Stimulated activated CD4-positive, alpha-beta T cell treated with anti-CD3 and anti-CD28 coated beads, Interleukin-1b, Interleukin-23, amount 100 ng/mL, for 1 hour (primary cell): ENCODE measurements at places on chromosomes 7 and 10.

DNA sequence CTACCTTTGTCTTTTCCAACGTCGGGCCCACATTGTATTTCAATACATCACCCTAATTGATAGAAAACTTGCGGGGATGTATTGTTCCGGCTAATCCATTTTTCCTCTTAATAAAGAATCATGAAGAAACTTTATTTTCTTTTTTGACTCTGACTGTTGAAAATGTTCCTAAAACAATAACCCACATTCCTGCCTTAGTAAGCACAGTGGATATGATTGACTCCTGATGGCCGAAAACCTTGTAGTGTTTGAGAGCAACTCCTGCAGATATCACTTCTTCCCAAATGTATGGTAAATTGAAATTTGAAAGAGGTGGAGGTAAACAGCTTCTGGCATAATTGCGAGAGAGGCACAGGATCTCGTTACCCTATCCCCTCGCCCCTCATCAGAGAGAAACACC lies 65.7 kb downstream of the BICC1 start:
- DNase-seq, result no peak

GRCh38 chr10:49231086-49231820 lies 43.1 kb upstream of the TMEM273 start:
- no peak for DNase-seq

- no peak for DNase-seq
These were observed 1117.3 kb downstream of the SORCS3 start for GRCh38 chr10:105758209-105758998.

GRCh38 chr10:24170199-24170598 lies 38.7 kb upstream of the KIAA1217 start:
- no peak for DNase-seq

DNA sequence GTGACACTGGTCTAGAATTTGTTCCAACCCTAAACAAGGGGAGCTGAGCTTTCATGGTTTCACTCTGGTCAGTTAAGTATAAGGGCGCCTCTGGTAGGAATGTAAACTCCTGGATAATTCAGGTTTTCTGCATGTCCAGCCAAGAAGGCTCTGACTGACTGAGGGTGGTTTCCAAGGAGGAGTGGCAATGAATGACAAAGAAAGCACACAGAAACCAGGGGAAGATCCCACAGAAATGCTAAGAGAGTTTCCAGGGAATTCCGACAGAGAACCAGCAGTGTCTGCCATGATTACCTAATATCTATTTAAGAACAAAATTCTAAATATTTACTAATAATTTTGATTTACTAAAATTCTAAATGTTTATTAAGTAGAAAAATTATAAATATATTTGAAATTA lies 27.3 kb upstream of the NRG3 start:
- no peak for DNase-seq

GRCh38 chr10:132588301-132589013 lies 50.9 kb downstream of the INPP5A start:
- no peak for DNase-seq

GRCh38 chr10:97499561-97500296 lies 1.0 kb downstream of the UBTD1 start:
- DNase-seq, result no peak

DNA sequence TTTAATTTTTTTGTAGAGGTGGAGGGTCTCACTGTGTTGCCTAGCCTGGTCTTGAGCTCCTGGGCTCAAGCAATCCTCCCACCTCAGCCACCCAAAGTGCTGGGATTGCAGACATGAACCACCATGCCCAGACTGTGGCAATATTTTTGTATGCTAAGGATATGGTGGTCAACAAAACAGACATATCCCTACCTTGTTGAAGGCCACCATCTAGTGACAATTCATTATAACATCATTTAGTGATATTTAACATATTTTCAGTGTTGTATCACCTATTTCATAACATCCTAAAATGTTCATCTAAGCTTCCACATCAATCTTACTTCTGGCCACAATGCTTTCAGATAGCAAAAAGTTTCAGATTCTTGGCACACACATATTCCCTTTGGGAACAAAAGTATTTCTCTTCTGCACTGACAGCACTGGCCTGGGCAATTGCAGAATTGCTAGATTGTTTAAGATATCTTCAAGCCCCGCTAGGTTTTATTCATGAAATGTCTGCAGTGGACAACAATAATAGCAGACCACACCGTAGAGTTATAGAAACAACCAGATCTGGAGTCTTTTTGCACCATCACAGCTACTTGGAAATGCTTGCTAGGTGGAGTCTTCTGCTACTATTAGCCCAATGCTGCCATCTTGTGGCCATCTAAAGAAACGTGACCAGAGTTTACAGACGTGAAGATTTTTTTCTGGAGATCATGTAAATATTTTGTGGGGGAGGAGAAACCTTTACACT lies 58.4 kb downstream of the DNAJC12 start:
- DNase-seq, result peak; percentile 19

- DNase-seq, result no peak
These were observed 271.0 kb downstream of the MTERF1 start for GRCh38 chr7:91609525-91609924.

- no peak for DNase-seq
These were observed 553 bp downstream of the DNAJC30 start for GRCh38 chr7:73682745-73683055.

DNA sequence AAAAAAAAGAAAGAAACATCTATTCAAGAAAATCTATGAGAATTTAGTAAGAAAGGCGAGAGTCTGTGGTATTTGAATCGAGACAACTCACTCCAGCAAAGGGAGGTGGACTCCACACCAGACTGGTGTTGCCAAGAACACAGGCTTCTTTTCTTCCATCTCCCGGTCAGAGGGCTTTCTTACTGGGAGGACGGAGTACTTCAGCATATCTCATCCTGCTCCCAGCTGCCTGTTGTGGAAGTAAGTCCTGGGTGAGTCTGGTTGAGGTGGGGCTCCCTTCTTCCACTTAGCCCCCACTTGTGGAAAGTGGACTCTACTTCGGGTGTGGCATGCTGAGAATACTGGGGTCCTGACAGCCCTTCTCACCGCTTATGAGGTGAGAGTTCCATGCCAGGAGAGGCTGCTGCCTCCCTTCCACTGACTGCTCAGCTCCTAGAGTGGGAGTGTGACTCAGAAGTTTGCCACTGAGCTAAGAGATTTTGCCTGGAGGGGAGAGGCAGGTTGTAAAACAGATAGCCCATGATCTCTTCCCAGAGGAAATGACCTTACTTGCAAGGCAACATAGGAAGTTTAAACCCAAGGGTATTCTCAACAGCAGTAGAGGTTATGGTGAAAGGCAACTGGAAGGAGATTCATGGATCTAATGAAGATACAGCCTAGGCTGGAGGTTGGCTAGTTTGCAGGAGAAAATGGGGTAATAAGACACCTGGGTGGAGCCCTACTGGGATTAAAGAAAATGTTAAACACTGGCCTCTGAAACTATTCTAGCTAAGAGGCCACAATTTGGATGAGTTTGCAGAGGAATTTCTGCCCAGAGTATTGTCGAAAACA lies 3.5 kb upstream of the NACAD start:
- no peak for DNase-seq

GRCh38 chr7:120256344-120257070 lies 16.5 kb upstream of the KCND2 start:
- DNase-seq, result no peak

- DNase-seq, result no peak
These were observed 36.0 kb downstream of the DNAJB9 start for GRCh38 chr7:108605559-108606201.

DNA sequence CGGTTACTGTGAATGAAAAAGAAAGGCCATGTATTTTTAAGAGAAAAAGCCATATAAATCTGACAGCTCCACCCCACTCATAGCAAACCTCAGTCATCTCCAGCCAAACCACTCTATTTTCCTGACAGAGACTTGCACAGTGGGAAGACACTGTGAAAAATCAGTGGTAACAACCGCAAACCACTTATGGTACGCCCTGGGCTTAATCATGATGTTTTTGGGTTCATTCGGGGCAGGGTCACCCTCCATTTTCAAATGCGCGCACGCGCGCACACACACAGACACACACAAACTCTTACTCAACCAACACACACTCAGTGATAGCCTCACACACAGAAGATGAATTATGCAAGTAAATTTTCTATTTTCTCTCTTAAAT lies 82.1 kb upstream of the HPS1 start:
- DNase-seq, result no peak

DNA sequence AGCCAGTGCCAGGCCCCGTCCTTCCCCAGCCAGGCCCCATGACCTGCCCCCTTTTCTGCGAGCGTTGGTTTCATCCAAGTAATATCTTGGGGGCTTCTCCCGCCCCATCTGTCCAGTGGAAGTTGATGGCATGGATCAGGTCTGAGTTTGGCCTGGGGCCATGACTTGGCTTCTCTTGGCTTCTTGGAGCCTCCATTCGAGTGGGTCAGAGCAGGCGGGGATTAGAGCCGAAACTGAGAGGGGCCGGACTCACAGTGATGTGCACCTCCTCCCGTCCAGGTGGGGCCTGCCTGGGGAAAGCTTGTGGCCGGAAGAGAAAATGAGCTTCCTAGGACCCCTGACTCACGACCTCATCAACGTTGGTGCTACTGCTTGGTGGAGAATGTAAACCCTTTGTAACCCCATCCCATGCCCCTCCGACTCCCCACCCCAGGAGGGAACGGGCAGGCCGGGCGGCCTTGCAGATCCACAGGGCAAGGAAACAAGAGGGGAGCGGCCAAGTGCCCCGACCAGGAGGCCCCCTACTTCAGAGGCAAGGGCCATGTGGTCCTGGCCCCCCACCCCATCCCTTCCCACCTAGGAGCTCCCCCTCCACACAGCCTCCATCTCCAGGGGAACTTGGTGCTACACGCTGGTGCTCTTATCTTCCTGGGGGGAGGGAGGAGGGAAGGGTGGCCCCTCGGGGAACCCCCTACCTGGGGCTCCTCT lies 15.1 kb upstream of the LIMK1 start:
- no peak for DNase-seq

DNA sequence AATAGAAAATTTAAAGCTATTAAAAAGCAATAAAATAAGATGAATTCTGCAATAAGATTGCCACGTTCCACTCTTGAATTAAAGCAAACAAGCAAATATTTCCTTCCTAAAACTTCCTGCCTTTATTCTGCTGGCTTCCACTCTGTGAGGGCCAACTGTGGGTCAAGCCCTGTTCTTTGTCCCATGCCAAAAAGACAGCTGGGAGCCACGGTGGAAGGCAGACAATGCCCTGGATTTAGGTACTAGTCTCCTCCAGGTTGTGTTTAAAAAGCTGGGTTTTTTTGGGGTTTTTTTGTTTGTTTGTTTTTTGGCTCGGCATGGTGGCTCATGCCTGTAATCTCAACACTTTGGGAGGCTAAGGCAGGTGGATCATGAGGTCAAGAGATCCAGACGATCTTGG lies 39.1 kb downstream of the LRRTM3 start:
- DNase-seq, result no peak

- DNase-seq, result no peak
These were observed 37.4 kb upstream of the KDM7A start for GRCh38 chr7:140214075-140214684.

GRCh38 chr7:30804078-30804661 lies 33.0 kb downstream of the MINDY4 start:
- DNase-seq, result no peak

DNA sequence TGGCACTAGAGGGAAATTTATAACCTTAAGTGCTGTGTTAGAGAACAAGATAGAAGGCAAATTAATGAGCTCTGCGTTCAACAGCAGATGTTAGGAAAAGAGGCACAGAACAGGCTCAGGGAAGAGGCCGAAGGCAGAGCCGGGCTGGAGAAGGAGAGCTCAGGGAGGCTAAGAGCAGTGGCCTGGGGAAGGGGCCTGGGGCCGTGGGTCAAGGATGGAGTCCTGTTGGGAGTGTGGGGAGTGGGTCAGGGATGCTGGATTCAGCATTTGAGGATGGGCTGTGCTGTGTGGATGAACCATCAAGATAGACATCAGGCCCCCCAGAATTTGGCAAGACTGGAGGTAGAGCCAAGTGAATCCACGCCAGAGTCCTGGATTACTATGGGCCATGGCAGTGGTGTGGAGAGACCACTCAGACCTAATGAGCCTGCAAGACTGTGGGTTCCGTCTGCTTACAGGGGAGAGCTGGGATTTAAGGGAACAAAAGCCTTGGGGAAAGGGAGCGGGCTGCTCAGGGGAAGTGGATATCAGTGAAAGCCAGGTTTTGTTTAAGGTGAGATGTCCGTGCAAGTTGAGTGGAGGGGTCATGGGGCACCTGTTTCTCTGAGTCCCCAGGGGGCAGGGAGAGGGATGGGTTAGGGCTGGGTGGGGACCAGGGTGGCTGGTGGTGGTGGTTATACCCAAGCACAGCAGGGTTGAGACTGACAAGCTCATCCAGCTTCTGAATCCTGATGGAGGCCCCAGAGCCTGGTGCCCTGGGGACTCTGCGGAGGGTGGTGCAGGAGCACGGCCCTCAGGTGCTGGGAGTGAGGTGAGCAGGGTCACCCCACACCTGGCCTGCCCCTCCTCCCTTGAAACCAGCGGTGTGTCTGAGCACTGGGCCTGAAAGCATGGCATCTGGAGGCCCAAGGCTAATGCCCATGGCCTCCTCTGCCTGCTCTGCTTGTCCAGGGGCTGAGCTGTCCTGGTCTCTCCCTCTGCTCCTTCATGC lies 101.7 kb downstream of the BMS1 start:
- no peak for DNase-seq

DNA sequence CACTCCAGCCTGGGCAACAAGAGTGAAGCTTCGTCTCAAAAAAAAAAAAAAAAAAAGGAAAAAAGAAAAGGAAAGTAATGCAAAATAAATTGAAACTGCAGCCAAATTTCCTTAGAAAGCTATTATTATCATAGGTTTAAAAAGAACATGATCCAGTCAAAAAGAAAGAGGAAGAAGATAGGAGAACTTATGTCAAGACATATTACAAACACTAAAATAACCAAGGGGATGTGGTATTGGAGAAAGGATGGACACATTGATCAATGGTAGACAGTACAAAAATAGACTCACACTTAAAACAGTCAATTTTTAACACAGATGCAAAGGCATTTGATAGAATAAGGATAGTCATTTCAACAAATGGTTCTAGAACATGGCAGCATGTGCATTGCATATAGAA lies 27.3 kb upstream of the PFKP start:
- no peak for DNase-seq

DNA sequence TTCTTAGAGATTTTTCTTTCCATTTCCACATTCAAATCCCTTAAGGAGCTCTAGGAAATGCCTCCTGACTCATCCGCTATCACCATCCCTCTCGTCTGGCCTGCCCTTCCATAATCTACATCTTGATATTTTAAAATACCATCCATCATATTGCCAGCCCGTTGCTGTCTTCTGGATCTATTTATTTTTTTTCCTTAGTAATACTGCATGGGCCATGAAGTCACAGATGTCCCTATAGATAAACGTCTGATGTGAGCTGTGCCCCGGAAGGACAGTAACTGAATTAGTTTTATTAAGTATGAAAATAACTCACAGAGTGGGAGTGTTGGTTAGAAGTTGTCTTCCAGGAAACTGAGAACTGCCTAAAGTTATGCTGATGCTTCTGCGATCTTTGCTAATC lies 76.2 kb downstream of the KLF6 start:
- no peak for DNase-seq

- DNase-seq, result no peak
These were observed 42.2 kb downstream of the GPR85 start for GRCh38 chr7:113044394-113044793.
